Type B pancreatic cell (in vitro differentiated cells): ENCODE measurements at places on chromosomes 5 and 9. TPM values are rescaled to one million over a fixed set of nuclear protein-coding genes. Genes with fewer than 3 reads are reported as not detected.

PSMB7 gene
- 148 and 168 TPM in 2 replicates for total RNA-seq

DNA sequence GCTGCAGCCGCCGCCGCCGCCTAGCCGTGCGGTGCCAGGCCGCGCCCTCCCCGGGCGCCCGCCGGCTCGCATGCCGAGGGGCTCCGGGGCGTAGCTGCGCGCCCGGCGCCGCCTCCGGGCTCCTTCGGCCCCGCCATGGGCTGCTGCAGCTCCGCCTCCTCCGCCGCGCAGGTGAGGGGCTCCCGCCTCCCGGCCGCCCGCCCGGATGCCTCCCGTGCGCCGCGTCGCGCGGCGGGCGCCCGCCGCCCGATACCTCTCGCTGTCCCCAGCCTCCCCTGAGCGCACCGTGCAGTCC, 230 bp downstream of the SLC44A1 start:
- peak overlapping the region; percentile 95 for H3K4me3 ChIP-seq
- H3K27me3 ChIP-seq, result peaks cover 12% of the 10 kb centered on the region
- no peaks in the 10 kb centered on the region for H3K36me3 ChIP-seq
- peak overlapping the region; percentile 96 for H3K27ac ChIP-seq

GRCh38 chr5:84381502-84382362, 2.9 kb downstream of the EDIL3 start:
- no peak for DNase-seq
- H3K27me3 ChIP-seq, result peaks cover 43% of the 10 kb centered on the region
- no peaks in the 10 kb centered on the region for H3K36me3 ChIP-seq
- peaks cover 16% of the 10 kb centered on the region for H3K4me1 ChIP-seq
- H3K27ac ChIP-seq, result peak overlapping the region; percentile 94
- peak overlapping the region; percentile 99 for H3K4me3 ChIP-seq

- H3K27ac ChIP-seq, result no peak overlapping the region
- DNase-seq, result no peak
- H3K4me1 ChIP-seq, result no peaks in the 10 kb centered on the region
- H3K36me3 ChIP-seq, result no peaks in the 10 kb centered on the region
Observed at GRCh38 chr9:23379842-23380241, 446.2 kb downstream of the ELAVL2 start.

GRCh38 chr9:9091387-9091786, 1291.8 kb upstream of the DMAC1 start:
- no peaks in the 10 kb centered on the region for H3K27me3 ChIP-seq
- DNase-seq, result no peak
- H3K27ac ChIP-seq, result no peak overlapping the region
- no peak overlapping the region for H3K4me3 ChIP-seq

GRCh38 chr5:15191012-15191411, 309.0 kb upstream of the FBXL7 start:
- no peaks in the 10 kb centered on the region for H3K27me3 ChIP-seq
- H3K36me3 ChIP-seq, result no peaks in the 10 kb centered on the region
- no peak overlapping the region for H3K27ac ChIP-seq
- H3K4me3 ChIP-seq, result no peak overlapping the region
- DNase-seq, result no peak

FBN2 gene
- total RNA-seq, result 62.5 and 186 TPM in 2 replicates

PHYHD1 gene
- total RNA-seq, result 10.0 and 14.3 TPM in 2 replicates

DNA sequence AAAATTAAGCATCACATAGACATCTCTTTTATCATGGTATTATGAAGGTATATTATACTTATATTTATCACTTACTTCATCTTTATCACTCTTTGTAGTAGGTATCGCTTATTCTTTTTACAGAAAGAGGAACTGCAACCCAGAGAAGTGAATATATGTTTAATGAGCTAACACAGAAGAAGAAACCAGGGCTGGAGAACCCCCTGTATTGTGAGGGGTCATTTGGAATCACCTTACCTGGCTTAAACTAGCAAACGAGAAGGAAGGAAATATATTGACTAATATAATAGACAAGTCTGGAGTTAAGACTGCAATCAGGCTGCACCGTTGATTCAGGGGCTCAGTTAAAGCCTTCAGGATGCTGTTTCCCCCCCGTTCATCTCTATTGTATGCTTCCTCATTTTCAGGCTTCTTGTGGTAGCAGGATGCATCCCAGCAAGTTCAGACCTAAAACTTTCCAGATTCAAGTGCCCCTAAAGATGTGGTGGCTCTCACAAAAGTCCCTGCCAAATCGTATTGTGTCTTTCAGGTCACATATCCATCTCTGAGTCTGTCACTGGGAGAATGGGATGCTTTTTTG, 146.4 kb downstream of the GCNT1 start:
- H3K27me3 ChIP-seq, result no peaks in the 10 kb centered on the region
- H3K4me3 ChIP-seq, result no peak overlapping the region
- H3K4me1 ChIP-seq, result no peaks in the 10 kb centered on the region
- no peak overlapping the region for H3K27ac ChIP-seq

PCDHB5 gene
- 7.3 and 28.8 TPM in 2 replicates for total RNA-seq

PCDHGB2 gene
- total RNA-seq, result 0.94 and 0.95 TPM in 2 replicates

DNA sequence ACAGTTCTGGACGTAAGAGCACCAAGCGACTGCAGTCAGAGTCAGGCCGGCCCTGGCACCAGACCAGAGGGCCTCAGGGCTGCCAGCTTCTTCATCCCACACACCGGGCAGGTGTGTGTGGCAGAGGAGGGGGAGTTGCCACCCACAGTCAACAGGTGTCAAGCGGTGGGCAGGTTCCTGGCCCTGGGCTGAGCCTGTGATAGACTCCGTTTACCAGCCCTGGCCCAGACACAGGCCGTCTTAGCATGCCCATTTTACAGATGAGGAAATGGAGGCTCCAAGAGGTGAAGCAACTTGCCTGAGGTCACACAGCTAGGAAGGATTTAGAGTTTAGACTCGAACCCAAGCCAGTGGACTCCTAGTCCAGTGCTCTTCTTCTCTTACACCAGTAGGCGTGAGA, 71.8 kb downstream of the HMCN2 start:
- peaks cover 4% of the 10 kb centered on the region for H3K4me1 ChIP-seq
- no peak for DNase-seq
- no peak overlapping the region for H3K4me3 ChIP-seq

PLGRKT gene
- 25.6 and 25.9 TPM in 2 replicates for total RNA-seq

DNA sequence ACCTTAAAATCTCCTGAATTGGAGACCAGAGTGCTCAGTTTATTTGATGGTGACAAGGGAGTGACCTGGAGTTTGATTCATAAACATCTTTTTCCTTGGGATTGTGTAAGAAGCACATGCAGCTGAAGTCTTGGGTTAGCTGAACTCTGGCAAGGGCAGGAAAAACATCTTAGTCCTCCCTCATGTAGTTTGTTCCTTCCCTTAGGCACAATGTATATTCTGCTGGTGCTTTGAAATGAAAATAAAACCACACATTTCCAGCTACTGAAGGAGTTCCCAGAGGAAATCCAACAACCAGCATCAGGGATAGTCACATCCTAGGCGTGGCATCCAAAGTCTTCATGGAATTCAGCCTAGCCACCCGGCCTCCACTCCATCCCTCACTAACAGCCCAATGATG, 95.2 kb upstream of the PAPPA start:
- H3K4me3 ChIP-seq, result no peak overlapping the region
- DNase-seq, result no peak
- no peak overlapping the region for H3K27ac ChIP-seq
- peaks cover 9% of the 10 kb centered on the region for H3K27me3 ChIP-seq
- H3K36me3 ChIP-seq, result no peaks in the 10 kb centered on the region

GRCh38 chr9:134635351-134636148, 6.1 kb upstream of the COL5A1 start:
- no peak overlapping the region for H3K4me3 ChIP-seq
- DNase-seq, result no peak
- H3K36me3 ChIP-seq, result no peaks in the 10 kb centered on the region
- no peak overlapping the region for H3K27ac ChIP-seq
- H3K27me3 ChIP-seq, result peaks cover 14% of the 10 kb centered on the region
